Cerebellar nuclear complex (tissue), 1 donor: ENCODE measurements at places on chromosomes 5 and 9.

DNA sequence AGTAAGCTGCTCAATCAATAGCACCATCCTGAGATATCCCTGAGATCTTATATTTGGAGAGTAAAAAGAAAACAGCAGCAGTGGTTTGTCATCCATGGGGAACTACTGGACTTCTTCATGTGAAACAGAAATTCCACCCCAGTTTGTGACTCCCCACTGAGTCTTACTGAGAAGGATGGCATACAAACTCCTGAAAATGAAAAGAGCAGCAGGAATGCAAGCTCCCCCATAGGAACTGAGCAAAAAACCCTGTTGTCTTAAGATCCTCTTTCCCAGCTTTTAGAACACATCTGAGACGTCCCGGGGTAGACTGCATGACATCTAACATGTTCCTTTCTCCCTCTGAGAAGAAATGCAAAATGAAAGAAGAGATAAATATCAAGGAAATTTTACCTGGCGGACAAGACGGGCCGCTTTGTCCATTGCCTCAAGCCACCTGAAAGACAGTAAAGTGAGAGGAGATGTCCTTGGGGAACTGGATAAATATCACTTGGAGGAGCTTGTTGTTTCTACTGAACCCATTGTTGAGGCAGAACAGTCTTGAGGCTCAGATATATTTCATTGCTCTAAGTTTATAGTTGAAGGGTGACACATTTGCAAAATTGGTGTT is 117.1 kb downstream of the NUDT12 start:
- no peak for DNase-seq

- no peak for DNase-seq
Measured at GRCh38 chr5:140600096-140600495, 32.9 kb downstream of the CD14 start.

DNA sequence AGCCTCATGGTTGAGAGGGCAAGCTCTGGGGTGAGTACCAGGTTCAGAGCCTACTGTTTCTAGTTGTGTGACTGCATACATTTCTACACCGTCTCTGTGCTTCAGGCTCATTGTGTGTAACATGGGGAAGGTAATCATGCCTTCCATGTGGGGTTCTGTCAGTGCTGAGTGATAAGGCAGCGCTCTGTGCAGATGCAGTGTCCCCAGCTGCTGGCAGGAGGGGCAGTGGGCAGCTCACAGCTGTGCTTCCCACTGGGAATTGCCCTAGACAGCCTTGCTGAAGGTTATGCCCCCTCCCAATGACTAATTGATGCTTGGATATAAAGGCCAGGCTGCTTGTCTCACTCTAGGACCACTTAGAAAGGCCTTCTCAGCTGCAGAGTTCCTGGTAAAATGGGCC is 121.8 kb upstream of the SAP30L start:
- no peak for DNase-seq

DNA sequence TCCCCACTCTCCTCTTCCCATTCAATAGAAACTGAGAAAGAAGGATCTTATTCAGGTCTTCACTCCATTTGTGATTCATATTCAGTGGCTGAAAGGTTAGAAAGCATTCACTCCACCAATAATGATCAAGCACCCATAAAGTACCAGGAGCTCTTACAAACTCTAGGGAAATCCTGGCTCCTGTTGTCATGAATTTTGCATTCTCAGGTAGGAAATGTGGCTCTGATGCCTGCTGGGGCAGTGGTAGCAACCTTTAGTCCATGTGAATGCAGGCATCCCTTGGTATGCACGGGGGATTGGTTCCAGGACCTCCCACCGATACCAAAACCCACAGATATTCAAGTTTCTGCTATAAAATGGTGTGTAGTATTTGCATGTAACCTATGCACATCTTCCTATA is 3.6 kb upstream of the RORB start:
- DNase-seq: no peak

DNA sequence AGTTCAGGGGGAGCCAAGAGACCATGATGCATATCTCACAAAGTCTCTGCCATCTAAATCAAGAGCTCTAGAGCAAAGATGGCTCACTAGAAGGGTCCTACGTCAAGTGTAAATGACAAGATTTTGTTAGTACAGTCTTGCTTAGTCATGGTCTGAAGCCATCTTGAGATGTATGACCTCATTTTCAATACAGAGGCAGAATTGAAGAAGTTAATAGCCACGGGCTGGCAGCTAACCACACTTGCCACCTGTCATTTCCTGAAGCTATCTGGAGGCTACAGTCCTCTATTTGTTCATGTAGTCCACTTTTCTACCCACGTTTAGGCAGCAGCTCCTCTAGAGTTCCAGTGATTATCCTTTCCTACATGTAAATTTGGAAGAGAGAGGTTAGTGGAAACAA is 231.7 kb upstream of the CDH12 start:
- DNase-seq: no peak

DNA sequence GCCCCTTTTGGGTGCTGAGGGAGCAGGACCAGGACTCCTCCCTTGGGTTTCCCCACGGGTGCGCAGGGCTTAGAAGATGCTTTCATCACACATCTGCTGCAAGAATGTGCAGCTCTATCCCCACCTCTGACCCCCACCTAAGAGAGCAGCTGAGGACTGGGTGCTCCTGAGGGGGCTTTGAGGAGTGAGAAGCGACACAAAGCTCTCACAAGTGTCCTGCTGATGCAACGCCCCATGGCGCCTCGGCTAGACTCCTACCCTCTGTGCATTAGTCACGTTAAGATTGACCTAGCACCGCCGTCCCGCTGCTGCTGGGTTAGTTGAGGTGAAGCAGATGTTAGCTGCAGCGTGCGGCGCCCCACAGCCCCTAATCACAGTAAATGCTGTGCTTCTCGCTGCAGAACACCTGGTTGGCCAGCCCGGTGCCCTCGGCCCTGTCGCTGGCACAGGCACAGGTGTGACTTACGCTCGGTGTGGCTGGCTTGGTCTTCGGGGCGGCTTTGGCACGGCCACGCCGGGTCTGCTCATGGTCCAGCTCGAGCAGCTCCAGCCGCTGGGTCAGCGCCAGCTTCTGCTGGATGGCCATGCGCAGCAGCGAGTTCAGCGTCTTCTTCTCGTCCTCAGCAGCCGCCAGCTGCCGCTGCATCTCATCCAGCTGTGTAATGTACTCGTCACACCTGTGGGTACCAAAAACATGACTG is 45.0 kb upstream of the IPPK start:
- no peak for DNase-seq

GRCh38 chr9:114452219-114453165 is 52.8 kb downstream of the WHRN start:
- DNase-seq: no peak

GRCh38 chr9:124830593-124830992 is 22.7 kb upstream of the WDR38 start:
- DNase-seq: no peak

DNA sequence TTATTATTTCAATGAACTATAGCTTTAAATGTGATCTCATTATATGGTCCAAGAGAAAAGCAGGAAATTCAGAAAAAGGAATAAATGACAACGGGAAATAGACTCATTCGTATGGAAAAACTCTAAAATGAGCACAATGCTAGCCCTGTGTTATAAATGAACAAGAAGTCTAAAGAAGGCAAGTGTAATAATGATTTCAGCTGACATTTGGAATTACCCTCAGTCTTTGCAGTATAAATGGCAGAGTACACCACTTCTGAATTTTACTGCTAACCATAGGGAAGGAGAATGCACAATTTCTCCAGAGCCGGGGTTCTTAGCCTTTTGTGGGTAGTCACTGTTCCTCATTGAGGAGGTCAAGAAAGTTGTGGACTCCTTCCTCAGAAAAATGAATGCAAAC is 93.1 kb downstream of the ANKRD55 start:
- DNase-seq: no peak

- no peak for DNase-seq
Measured at GRCh38 chr5:122870219-122870856, 24.9 kb downstream of the SNX24 start.

DNA sequence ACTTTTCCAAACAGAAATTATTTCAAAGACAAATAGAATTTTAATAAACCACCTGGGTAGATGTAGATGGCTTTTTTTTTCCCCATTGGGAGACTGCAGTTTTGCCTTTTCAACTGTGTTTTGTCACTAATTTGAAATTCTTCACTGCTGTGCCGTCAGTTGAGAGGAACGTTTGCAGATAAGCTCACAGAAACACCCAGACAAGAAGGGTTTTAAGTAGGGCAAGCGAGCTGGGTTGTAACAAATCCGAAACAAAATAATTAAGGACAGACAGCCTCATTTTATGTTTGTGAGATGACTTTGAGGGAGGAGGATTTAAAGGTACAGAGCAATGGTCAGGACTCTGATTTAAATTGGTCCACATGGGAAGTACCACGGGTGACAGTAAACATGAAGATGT is 155.1 kb upstream of the NTRK2 start:
- no peak for DNase-seq

DNA sequence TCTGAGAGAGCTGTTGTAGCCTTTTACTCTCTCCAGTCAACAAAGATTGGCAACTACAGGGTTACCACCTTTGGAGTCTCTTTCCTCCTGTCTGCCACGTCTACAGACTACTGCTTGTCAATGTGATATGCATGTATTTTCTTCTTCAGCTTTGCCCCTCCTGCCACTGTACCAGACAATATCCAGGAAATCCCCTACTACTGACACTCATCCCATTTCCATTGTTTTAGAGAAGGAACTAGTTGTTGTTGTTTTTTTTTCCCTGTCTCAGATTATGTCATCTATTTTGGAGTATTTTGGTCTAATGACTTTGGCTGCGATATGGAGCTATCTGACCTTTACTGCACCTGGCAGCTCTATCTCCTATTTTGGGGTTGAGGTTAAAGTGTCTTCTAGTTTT is 50.1 kb upstream of the MACIR start:
- DNase-seq: no peak

DNA sequence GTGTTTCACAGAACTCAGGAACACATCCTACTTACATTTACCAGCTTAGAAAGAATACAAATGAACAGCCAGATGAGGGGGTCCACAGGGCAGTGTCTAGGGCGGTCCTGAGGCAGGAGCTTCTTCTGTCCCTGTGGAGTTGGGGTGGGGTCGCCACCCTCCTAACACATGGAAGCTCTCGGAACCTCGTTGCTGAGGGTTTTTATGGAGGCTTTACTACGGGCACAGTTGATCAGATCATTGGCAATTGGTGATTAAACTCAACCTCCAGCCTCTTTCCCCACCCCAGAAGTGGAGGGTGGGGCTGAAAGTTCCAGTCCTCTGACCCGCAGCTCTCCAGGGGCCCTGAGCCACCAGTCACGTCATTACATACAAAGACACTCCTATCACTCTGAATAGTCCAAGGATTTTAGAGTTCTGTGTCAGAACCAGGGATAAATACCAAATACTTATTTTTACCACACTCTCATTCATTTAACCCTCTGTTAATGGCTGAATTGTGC is 156.9 kb downstream of the COL23A1 start:
- no peak for DNase-seq

DNA sequence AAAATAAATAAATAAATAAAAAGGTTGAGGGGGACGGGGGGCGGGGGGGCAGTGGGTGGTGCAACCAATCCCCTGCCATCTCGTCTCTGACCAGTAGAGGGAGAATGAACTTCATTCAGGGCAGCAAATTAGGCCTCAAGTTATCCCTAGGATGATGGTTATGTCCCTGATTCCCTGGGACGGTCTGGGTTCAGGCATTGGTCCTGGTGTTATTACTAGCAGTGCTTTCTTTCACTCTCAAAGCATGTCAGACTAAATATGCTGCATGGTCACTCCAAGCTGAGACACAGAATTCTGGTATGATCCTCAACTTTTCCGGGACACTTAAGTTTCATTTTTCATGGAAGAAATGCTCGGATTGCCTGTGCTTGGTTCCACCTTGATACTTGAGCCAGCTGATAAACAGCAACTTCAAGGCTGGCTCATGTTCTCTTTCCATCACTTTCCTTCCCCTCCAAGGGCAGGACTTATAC is 59.4 kb downstream of the DAP start:
- DNase-seq: no peak

GRCh38 chr9:128089299-128089698 is 21.3 kb downstream of the SLC25A25 start:
- no peak for DNase-seq

- DNase-seq: no peak
Measured at GRCh38 chr5:159797261-159797970, 118.9 kb upstream of the ADRA1B start.

DNA sequence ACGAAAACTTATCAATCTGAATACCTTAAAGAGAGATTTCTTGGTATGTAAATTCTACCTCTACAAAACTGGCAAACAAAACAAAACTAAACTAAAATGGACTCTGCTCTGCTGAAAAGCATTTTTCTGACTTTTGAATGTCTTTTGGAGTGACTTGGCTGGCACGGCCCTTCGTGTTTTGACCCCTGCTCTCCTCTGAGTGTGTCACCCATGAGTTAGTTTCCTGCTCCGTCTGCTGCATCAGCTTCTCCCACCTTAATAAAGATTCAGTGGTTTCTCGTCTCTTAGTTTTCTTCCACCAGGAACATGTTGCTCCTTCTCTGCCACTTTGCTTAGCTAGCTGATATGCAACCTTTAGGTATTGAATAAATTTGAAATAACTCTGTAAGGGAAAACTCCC is 1084.0 kb upstream of the CDH18 start:
- no peak for DNase-seq
